ENCODE measurements at places on chromosomes 12 and 14.

GRCh38 chr14:72638021-72638420 is 255.9 kb downstream of the DPF3 start:
- DNase-seq: no peak

DNA sequence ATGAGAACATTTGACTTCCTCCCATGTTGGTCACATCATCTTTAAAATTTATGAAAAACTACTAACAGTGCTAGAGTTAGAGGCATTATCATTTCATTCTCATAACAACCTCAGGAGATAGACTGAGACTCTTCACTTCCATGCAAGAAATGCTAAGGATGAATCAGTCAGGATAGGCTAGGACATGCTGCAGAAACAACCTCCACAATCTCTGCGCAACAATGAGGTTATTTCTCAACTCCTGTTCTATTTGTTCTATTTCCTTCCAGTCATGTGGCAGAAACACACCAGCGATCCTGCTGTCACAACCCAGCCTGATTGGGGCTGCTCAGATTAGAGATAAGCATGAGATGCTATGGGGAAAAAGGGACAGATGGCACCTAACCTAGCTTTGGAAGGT is 49.0 kb upstream of the TMEM263 start:
- no peak for DNase-seq

GRCh38 chr12:52633383-52633782 is 15.0 kb upstream of the KRT73 start:
- no peak for DNase-seq

- no peak for DNase-seq
Measured at GRCh38 chr14:57939084-57939483, 73.2 kb upstream of the SLC35F4 start.

DNA sequence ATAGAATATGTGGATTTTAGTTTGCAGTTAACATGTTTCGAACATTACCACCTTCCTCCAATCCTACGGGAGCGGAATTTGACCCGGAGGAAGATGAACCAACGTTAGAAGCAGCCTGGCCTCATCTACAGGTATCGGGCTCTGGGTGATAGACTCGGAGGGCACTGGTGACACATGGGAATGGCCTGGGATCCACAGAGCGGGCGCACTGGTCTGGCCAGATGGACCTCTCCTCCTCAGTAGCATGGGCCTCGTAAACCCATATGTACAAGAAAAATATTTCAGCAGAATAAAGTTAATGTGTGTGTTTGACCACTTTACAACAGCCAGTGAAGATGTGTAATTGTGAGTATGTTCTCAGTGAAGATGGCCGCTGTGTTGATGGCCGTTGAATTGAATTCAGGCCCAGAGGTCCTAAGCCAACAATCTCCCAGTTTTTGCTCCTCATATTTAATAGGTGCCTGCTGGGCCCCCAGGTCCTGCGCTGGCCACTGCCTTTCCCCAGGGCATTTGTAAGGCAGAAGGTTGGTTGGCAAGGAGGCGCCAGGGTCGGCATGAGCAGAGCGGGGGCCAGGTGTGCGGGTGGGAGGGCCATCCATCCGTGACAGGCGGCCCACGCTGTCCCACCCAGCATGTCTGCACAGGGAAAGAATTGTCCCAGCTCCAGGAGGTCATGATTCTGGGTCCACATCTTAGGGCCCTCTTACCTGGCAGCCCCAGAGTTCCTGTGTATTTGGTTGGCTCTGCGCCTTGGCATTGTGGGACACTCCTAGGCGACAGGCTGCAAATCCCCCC is 82.0 kb upstream of the DYNC1H1 start:
- no peak for DNase-seq

- DNase-seq: no peak
Measured at GRCh38 chr14:80100681-80101080, 110.6 kb downstream of the DIO2 start.

DNA sequence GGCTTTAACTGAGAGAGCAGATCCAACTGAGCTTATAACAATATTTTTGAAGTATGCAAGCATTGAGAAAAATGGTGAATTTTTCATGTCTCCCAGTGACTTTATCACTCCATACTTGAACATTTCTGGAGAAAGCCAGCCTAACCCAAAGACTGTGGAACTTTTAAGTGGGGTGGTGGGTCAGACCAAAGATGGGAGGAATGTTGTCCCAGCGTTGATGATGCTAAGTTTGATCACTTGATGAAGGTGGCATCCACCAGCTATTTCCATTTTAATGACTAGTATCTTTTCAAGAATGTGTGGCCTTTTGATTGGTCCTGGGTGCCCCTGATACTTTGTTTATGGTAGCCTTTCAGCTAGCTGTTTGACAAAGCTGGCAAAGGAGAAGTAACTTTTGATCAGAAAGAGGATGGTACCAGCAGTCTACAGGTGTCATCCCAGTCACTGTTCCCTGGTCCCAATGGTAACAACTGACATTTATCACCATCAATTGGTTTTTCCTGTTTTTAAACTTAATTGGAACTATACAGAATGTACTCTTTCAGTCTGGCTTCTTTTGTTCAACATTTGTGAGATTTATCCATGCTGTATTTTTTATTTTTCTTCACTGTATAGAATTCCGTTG is 14.2 kb downstream of the SINHCAF start:
- no peak for DNase-seq

- DNase-seq: no peak
Measured at GRCh38 chr14:23076785-23077408, 18.0 kb downstream of the ACIN1 start.

DNA sequence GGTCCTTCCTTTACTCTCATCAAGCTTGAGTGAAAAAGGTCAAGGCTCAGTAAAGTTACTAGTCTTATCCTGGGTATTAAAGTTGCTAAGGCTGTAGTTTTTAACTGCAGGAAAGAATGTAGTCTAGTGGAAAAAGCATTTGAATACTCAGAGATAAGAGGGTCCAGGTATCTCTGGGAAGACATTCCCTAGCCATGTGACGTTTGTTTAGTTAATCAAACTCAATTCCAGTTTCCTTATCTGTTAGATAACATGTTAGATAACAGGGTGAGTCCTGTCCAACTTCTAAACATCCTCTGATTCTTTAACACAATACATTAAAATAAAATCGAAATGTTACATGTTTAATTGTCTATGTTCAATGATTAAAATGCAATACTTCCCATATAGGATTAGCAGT is 720.7 kb upstream of the LMO3 start:
- DNase-seq: no peak
